ENCODE measurements at places on chromosomes 7 and 10.

GRCh38 chr10:43407148-43407575 is 1.8 kb downstream of the HNRNPF start:
- DNase-seq: peak; percentile 47

GRCh38 chr7:99105756-99106155 is 38.2 kb downstream of the SMURF1 start:
- no peak for DNase-seq

GRCh38 chr10:86635402-86635801 is 18.9 kb upstream of the OPN4 start:
- no peak for DNase-seq

DNA sequence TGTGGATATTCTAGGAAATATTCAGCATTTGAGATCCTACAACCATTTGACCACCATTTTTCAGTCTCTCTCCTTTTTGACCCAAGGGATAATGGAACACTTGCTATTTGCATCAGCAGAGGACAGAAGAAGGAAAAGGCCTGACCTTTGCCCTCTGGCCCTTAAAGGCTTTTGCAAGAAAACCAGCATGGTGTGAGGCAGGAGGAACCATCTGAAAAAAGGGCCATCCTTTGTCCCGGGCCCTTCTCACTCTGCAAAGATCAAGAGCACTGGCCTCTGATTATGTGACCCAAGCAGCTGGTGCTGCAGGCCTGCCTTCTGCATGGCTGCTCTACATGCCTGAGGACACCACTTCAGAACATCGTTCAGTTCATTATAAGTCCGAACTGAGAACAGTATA is 133.3 kb upstream of the STK17A start:
- DNase-seq: no peak

DNA sequence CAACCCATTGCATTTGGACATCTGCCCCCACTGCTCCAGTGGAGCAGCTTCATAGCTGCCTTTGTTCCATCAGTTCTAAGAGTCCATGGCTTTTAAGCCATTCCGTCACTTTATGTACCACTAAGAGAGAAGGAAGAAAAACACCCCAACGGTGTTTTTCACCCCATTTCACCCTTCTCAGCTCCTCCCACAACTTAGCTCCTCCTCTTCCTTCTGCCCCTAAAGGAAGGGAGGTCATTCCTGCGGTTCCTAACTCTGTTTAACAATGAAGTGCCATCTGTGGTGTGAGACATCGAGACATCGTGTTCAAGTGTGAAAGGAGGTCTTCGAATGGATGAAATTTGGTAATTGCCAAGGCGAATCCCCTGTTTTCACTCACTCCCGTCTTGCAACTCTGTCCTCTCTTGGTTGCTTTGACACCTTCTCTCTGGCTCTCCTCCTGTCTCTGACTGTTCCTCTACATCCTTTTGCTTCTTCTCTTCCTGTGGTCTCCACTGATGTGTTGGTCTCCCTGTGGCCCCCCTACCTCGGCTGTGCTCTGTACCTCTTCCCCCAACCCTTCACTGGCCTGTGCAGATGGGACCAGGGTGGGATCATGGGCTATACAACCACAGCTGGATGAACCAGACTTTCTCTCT is 23.0 kb downstream of the SMKR1 start:
- no peak for DNase-seq

Data from stimulated activated CD4-positive, alpha-beta T cell treated with anti-CD3 and anti-CD28 coated beads, Interleukin-12 subunit alpha, Interleukin-12 subunit beta, amount 100 ng/mL, for 4 hours (primary cell).